ENCODE measurements at places on chromosomes 11 and 22.
A peak's percentile ranks its signal among the peaks of the same experiment; 100 is the strongest.

- no peak overlapping the region for H3K4me3 ChIP-seq
- no peaks in the 10 kb centered on the region for H3K4me1 ChIP-seq
- no peaks in the 10 kb centered on the region for H3K27me3 ChIP-seq
- no peak overlapping the region for H3K27ac ChIP-seq
- no peak for DNase-seq
These were observed 145.7 kb downstream of the SHANK2 start for GRCh38 chr11:71106671-71107070.

DNA sequence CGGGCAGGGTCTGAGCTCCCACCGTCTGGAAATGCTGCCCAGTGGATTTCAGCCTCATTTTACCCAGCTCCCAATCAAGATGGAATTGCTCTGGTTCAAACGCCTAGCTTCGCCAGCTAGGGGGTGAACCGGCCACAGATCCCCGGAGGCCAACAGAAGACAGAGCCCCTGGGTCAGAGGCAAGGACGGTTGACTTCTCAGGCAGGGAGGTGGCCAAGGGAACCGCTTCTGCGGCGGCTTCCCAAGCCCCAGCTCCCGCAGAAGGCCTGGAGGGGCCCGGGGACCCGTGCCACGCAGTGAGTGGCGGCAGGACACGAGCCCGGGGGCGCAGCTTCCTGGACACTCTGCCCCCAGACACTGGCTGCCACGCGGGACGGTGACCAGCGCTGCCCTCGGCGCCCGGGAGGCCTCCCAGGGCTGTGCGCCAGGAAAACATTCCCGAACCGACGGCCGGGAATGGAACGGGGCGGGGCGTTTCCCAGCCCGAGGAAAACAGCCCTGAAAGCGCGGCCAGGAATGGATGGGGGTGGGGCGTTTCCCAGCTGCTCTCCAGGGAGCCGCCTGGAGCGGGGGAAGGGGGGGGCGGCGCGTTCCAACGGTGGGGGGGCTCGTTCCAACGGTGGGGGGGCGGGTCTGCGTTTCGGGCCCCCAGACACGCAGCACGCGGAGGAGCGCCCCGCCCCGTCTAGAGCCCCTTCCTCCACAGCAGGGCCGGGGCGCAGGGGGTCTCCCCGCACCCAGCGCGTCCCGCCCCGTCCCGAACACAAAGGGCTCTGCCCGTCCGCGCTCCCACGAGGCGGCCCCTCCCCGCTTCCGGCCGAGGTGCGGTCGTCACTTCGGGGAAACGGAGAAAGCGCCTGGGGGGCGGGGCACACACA lies 13.5 kb upstream of the B4GALNT4 start:
- DNase-seq: peak; percentile 98
- peaks cover 10% of the 10 kb centered on the region for H3K4me1 ChIP-seq
- peak overlapping the region; percentile 27 for H3K4me3 ChIP-seq
- H3K36me3 ChIP-seq: no peaks in the 10 kb centered on the region
- H3K27ac ChIP-seq: peak overlapping the region; percentile 99

DNA sequence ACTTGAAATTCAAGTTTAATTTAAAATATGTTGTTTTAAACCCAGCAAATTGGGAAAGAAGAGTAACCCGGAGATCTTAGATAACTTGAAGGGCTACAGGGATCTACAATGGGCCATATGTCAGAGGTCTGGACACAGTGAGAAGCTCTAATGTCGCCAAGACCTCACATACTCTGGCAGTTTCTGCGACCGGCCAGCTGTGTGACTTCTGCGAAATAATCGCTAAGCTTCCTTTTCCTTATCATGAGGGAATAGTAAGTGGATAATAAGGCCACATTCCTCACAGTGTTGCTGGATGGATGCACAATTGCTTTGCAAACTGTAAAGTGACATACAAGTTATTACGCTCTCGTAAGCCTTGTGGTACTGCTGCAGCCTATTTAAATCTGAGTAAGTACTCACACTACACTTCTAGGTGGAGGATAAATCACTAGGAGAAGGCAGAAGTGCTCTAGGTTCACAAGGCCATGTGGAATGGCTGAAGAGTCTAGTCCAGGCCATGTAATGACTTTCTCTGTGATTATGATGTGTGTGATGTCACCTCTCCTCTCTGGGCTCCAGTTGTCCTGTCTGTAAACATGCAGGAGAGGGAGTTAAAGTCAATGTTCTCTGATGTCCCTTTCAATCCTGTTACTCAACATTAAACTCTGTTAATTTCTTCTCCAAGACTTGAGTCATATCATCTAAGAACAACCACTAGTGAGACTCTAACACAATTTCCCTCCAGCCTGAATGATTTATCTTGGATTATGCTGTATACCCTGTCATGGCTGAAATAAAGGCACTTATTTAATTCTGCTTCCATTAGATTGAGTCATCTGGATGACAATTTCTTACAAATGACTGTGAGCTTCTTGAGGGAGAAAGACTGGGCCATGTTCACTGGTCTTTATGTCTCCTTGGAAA lies 192.6 kb upstream of the NARS2 start:
- H3K27ac ChIP-seq: no peak overlapping the region
- H3K4me3 ChIP-seq: no peak overlapping the region
- DNase-seq: no peak
- no peaks in the 10 kb centered on the region for H3K36me3 ChIP-seq
- no peaks in the 10 kb centered on the region for H3K27me3 ChIP-seq

DNA sequence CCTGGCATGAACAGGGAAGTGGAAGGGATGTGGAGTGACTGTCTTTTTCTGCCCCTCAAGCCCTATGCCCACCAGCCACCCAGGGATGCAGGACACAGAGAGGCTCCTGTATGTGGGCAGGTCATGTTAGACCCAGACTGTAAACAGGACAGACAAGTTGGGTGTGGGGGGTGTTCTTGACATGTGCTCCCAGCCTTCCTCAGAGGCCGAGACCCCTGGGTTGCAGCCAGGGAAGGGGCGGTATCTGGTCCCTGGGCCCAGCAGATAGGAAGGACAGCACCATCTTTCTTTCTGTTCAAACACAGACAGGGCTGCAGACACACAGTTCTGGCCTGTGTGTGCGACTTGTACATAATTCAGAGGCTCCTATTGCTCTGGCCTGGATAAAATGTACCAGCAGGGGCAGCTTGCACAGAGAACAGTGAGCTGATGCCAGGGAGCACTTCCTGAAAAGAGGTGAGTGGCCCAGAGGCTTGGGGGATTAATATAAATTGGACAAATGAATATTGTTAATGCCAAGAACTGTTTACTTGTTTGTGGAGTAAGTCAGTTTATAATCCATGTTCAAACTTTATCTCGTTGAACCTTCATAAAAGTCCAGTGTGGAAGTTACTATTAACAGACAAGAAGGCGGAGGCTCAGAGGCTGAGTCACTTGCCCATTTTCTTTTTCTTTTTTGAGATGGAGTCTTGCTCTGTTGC lies 16.6 kb downstream of the GDPD5 start:
- no peaks in the 10 kb centered on the region for H3K4me1 ChIP-seq
- no peak for DNase-seq
- H3K27ac ChIP-seq: peak overlapping the region; percentile 71
- H3K27me3 ChIP-seq: no peaks in the 10 kb centered on the region
- no peak overlapping the region for H3K4me3 ChIP-seq
- H3K36me3 ChIP-seq: no peaks in the 10 kb centered on the region

DNA sequence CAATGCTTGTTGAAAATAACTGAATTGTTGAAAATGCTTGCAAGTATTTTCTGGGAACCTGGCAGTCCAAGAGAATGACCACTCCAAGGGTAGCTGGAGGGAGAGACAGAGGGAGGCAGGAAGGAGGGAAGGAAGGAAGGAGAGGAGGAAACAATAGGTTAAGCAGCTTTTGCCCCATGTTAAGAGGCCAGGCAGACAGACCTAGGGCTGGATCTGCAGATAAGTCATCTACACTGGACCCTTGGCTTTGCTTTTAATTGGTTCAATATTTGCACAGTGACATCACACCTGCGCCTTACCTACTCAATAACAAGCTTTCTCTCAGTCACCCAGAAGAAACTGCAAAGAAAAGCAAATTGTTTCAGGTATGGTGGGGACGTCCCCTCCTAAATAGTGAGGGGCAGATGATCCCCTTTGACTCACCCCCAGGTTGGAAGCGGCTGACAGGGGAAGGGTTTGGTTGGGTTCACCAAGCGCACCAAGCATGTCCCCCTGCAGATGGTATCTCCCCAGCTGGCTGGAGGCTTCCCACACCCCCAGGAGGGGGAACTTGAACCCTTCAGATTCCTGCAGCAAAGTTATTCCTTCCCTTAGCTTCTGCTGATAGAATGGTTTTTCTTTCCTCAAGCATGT lies 24.3 kb downstream of the MYH9 start:
- peak overlapping the region; percentile 98 for H3K27ac ChIP-seq
- no peak overlapping the region for H3K4me3 ChIP-seq
- no peaks in the 10 kb centered on the region for H3K27me3 ChIP-seq
- DNase-seq: no peak
- H3K36me3 ChIP-seq: no peaks in the 10 kb centered on the region

DNA sequence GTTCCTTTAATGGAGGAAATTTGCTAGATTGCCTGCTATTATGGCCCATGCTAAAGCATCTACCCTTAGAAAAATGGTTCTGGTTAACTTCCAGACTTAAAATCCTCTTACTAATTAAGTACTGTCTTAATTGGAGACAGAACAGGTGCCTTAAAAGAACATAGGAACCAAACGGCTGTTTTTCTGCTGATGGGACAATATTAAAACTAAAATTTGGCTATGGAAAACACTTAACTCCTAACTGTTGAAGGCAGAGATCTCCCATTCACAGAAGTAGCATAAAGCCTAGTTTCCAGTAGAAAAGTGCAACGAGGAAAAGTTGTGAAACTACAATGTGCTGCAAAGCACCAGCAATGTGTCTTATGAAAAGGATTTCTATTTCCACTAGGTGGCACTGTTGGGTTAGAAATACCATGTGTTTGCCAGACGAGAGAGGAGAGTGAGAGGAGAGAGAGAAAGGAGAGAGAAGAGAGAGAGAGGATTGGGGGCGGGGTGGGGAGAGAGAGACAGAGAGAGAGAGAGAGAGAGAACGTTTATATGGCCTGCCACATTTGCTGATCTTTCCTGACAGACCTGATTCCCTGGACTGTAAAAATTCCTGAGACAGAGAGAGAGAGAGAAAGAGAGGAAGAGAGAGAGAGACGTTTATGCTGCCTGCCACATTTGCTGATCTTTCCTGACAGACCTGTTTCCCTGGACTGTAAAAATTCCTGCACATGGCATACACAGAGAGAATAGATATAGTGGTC lies 51.5 kb downstream of the FAM181B start:
- DNase-seq: no peak
- H3K27me3 ChIP-seq: no peaks in the 10 kb centered on the region
- H3K4me3 ChIP-seq: no peak overlapping the region
- no peaks in the 10 kb centered on the region for H3K36me3 ChIP-seq
- no peak overlapping the region for H3K27ac ChIP-seq
- H3K4me1 ChIP-seq: no peaks in the 10 kb centered on the region

DNA sequence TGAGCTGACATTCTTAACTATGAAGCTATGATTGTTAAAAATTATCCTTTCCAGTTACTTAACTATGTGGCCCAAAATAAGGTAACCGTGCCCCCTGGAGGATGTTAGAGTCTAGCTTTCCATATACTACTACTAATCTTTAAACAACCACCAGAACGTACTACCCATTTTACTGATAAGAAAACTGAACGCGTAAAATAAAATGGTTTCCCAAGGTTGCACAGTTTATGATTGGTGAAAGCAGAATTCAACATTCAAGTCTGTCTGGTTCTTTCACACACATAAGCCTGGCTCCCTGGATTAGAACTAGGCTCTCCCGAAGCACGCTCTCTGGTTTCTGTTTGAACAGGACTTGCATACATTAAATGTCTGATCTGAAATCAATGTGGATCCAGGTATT lies 437.8 kb upstream of the CCDC90B start:
- H3K27ac ChIP-seq: peak overlapping the region; percentile 81
- H3K27me3 ChIP-seq: no peaks in the 10 kb centered on the region
- DNase-seq: peak; percentile 59
- no peaks in the 10 kb centered on the region for H3K36me3 ChIP-seq

All from uterus (tissue), 4 donors.